ENCODE measurements at places on chromosomes 16 and 17.

DNA sequence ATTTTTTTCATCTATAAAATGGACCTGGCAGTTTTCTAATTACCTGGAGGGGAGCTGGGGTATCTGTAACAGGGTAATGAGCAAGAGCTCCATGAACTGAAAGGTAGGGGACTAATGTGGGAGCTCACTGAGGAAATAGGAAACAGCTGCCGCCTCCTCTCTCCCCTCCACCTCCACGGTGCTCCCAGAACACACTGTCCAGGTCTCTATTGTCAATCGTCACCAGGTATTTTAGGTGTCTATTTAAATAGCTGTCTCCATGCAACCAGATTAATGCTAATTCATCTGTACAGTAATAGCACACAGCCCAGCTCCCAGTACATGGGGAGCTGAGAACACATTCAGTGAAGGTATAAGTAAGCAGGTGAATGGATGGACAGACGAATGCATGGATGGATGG lies 233.3 kb downstream of the GRIN2A start:
- no peak for DNase-seq

GRCh38 chr17:82330322-82331239 lies 3.0 kb downstream of the SECTM1 start:
- no peak for DNase-seq

GRCh38 chr16:70304892-70305448 lies 6.0 kb downstream of the DDX19B start:
- DNase-seq = no peak

DNA sequence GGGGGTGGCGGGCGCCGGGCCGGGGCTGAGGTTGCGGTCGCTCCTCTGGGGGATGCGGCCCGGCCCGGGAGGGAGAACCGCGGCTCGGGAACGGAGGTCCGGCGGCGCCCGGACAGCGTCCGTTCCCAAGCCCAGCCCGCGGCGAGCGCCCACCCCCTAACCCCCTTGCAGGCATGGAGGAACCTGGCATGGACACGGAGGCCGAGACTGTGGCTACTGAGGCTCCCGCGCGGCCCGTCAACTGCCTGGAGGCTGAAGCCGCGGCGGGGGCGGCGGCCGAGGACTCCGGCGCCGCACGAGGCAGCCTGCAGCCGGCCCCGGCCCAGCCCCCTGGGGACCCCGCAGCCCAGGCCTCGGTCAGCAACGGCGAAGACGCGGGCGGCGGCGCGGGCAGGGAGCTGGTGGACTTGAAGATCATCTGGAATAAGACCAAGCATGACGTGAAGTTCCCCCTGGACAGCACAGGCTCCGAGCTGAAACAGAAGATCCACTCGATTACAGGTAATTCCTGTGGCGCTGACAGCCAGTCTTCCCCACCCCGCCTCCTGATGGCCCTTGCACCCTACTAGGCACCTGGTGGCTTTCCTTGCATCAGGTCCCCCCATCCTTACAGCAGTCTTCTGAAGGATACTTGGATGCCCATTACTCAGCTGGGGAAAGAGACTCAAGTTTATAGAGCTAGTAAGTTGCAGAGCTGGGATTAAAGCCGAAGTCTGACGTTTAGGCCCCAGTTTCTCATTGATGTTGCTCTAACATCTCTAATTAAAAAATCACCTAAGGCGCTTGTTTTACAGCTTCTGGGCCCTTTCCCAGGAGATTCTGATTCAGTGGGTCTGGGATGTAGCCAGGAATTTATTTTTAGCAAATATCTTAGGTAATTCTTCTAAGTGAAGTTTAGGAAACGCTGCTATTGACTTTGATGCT lies 514 bp downstream of the UBFD1 start:
- no peak for DNase-seq

DNA sequence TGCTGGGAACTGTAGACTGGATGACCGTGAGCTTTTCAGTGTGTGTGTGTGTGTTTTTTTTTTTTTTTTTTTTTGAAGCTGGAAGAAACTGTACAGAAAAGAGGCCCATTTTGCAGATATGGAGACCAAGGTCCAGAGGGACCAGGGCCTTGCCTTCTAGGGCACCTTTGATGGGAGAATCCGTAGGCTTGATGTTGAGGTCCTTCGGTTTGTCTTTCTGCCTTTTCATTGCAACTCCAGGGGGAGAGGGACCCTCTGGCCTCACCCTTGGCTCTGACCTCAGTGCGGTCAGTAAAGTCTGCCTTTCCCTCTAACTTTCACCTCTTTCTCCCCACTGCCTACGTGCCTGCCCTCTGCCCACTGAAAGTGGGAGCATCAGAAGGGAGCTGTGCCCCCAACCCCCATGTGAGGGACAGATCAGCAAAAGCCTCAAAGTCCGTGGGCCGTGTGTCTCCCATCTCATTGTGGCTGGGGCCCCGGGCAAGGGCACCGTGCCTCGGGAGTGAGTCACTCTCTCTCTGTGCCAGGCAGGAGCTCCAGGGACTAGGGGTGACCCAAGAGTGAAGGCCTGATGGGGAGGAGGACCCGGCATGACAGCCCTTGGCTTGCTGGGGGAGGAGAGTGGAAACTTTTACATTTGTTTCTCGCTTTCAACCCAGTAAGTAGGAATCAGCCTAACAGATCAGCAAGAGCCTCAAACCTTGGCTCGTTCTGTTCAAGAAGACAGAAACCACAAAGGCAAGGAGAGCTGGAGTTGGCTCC lies 123.6 kb downstream of the CMIP start:
- no peak for DNase-seq

GRCh38 chr17:27558842-27559505 lies 72.0 kb upstream of the LGALS9 start:
- DNase-seq = no peak

DNA sequence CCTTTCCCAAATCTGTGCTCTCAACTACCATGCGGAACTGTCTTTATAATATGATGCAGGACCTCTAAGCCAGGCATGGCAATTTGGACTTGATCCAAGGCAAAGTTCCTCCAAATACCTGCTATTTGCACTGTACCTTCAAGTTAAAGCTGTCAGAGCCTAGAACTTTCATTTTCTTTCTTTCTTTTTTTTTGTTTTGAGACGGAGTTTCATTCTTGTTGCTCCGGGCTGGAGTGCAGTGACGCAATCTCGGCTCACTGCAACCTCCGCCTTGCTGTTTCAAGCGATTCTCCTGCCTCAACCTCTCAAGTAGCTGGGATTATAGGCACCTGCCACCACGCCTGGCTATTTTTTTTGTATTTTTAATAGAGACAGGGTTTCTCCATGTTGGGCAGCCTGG lies 51.7 kb downstream of the ARHGAP27 start:
- no peak for DNase-seq

GRCh38 chr17:58320570-58321323 lies 7.8 kb downstream of the TSPOAP1 start:
- DNase-seq = no peak

- DNase-seq = peak; percentile 79
Observed at GRCh38 chr16:81524382-81524781, 79.8 kb downstream of the CMIP start.

GRCh38 chr16:31348579-31348978 lies 6.4 kb upstream of the ITGAX start:
- DNase-seq = no peak

DNA sequence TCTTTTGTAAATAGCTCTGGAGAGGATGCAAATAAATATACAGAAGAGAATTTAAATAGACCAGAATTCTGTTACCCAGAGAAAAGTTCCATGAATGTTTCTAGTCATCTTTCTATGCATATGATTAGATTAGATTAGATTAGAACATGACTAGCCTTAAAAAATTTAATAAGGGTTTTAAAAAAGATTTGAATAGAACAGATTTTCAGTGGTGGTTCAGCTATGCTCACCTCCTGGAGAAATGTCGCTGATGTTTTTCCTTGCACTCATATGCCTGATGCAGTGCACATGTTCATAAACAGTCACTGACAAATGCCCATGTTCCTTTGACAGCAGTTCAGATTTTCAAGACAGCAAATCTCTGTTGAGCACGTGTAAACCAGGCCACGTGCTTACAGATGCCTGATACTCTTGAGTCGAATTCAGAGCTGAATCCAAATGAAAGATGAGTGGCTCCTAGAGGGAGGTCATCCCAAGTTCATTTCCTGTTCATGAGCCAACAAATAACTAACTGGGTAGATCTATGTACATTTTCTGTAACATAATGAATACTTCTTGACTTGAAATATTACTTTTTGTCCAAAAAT lies 19.9 kb upstream of the RAB11FIP4 start:
- DNase-seq = no peak

DNA sequence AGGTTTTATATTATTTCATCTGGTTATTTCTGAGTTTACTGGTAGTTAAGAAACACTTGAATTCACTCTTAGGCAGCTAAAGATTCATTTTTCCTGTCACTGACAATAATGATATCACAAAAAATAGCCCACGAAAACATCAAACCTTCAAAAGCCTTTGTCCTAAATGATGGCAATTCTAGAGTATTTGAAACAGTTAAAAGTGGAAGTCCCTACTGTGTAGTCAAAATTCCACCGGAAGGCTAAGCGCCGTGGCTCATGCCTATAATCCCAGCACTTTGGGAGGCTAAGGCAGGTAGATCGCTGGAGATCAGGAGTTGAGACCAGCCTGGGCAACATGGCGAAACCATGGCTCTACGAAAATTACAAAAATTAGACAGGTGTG lies 103.5 kb downstream of the HIC1 start:
- DNase-seq = no peak

GRCh38 chr17:47207143-47208067 lies 1.7 kb upstream of the MYL4 start:
- DNase-seq = no peak

- no peak for DNase-seq
Observed at GRCh38 chr16:61128545-61129323, 907.5 kb downstream of the CDH8 start.

- DNase-seq = no peak
Observed at GRCh38 chr16:64659866-64660265, 462.0 kb downstream of the CDH11 start.

GRCh38 chr17:67349420-67349819 lies 17.0 kb downstream of the PSMD12 start:
- no peak for DNase-seq

- no peak for DNase-seq
Observed at GRCh38 chr17:11330006-11330405, 89.0 kb downstream of the SHISA6 start.

GRCh38 chr16:10838621-10839278 lies 20.2 kb upstream of the TVP23A start:
- DNase-seq = no peak

DNA sequence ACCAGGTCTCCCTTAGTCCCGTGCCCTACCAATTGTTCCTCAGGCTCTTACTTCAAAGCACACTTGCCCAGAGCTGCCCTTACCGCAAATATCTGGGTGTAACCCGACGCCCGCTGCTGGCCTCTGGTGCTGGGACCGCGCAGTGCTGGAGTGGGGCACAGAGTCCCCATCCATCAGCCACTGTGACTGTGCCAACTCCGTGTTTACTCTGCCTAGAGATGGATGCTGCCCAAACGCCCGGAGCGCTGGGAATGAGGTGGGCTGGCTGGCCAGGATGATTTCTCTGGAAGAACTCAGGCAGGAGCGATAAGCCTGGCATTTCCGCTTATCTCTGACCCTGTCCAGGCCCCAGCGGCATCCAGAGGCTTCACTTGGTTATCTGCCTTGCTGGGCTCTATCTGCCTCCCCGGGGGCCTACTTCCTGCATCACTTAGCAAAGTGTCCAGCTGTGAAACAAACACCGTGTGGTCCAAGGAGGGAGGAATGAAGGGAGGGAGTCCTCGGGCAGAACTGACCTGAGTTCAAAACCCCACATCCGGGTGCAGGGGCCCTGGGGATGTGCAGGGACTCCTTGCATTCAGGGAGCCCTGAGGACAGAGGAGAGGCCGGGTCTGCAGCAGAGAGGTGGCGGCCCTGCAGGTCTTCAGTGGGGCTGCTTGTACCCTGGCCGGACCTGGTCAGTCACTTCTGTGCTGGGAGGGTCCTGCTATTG lies 9.4 kb upstream of the MYLK3 start:
- DNase-seq = no peak

- DNase-seq = no peak
Observed at GRCh38 chr17:36592316-36592715, 637 bp downstream of the DHRS11 start.

- no peak for DNase-seq
Observed at GRCh38 chr16:23137818-23138217, 11.4 kb downstream of the USP31 start.

GRCh38 chr17:45294506-45294905 lies 22.3 kb downstream of the MAP3K14 start:
- DNase-seq = no peak

- DNase-seq = no peak
Observed at GRCh38 chr17:48338720-48339119, 91.3 kb downstream of the SKAP1 start.

DNA sequence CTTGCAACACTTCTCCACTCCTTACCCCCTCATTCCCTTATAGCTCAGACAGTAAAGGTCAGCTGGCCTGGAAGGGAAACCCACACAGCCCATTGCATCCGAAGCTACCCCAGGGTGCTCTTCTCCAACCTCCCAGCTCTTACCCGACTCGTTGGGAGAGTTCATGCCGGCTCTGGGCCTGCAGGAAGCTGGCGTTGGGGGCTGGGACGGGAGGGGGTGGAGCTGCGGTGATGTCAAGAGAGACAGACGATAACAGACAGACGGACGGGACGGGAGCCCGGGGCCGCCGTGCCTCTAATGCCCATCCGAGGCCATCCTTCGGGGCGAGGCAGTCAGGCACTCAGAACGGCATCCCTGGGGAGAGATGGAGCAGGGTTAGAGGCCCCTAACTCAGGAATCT lies 6.1 kb downstream of the HDAC5 start:
- DNase-seq = no peak

DNA sequence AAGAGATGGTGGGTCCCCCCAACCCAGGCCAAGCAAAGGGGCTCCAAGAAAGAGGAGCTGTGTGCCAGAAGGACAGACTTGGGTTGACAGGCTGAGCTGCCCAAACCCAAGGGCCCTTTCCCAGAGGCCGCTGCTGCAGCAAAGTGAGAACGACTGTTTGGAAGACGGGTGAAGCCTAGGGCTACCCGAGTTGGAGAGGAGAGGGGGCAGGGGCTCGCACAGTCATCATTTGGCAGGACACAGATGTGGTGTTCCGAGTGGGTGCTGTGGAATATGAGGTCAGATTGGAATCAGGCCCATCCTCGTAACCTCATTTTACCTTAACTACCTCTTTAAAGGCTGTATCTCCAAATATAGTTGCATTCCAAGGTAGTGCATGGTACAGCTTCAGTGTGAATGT lies 5.3 kb upstream of the MFAP4 start:
- DNase-seq = no peak

DNA sequence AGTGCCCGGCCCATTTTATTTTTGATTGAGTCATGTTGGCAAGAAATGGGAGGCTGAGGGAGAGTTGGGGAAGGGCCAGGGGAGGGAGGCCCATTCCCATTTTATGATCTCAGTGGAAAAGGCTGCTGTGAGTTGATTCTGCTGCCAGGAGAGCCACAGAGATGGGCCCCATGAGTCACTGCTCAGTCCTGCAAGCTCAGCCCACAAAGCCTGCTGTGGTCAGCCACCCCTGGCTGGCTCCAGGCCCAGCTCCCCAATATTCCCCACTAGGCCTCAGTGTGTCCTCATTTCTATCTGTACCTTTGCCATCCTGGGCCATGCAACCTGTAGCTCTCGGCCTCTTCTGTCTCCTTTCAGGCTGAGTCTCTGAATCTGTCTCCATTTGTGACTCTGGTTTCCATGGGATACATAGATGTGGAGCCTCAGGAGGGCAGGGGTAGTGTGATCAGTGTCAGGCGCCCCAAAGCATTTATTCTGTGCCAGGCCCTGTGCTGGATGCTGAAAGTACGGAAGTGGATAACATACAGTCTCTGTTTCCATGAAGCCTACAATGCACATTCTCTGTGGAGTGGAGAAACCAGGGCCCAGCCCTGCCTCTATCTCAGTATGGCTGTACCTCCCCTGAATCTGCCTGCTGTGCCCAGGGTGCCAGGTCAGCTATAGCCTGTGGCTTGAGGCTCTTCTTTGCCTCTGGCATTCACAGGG lies 1.9 kb upstream of the PLEKHG4 start:
- DNase-seq = no peak

Data from CD4-positive, alpha-beta T cell treated with Interleukin-10 for 1 hour (primary cell).